ENCODE measurements at places on chromosomes 4 and X. TPM values are rescaled to one million over a fixed set of nuclear protein-coding genes. Genes with fewer than 3 reads are reported as not detected.

GRCh38 chr4:88137112-88137511, 21.3 kb downstream of the ABCG2 start:
- no peak for DNase-seq

GRCh38 chr4:41844327-41844726, 90.9 kb upstream of the TMEM33 start:
- no peak for DNase-seq

LEF1 gene
- 13.0 TPM for polyA plus RNA-seq

GRCh38 chr4:37268319-37268718, 23.8 kb downstream of the NWD2 start:
- DNase-seq: no peak

NDST3 gene
- not detected for polyA plus RNA-seq

DNA sequence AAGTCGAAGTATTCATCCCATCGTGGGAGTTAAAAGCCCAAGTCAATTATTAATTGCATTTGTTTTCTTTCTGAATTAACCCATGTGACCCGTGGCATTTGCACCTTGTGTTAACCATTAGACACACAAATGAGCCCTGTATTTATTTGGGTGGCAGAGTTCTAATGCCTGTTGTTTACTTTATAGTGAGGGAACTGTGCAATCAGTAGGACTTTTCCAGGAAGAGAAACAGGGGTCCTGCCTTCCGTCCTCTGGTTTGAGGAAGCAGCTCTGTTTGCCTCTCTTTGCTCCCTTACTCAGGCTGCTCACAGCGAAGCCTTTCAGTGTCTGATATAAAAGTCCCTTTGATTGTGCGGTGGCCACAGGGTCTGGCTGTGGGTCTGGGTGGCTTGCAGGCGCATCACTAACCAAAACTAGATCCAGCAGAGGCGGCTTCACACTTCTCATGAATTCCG, 263.6 kb downstream of the PTTG2 start:
- no peak for DNase-seq

- no peak for DNase-seq
Measured at GRCh38 chrX:456551-457291, 70.0 kb upstream of the PPP2R3B start.

- DNase-seq: no peak
Measured at GRCh38 chr4:70681704-70682103, 6.6 kb upstream of the UTP3 start.

CCDC120 gene
- polyA plus RNA-seq: 4.2 TPM

DNA sequence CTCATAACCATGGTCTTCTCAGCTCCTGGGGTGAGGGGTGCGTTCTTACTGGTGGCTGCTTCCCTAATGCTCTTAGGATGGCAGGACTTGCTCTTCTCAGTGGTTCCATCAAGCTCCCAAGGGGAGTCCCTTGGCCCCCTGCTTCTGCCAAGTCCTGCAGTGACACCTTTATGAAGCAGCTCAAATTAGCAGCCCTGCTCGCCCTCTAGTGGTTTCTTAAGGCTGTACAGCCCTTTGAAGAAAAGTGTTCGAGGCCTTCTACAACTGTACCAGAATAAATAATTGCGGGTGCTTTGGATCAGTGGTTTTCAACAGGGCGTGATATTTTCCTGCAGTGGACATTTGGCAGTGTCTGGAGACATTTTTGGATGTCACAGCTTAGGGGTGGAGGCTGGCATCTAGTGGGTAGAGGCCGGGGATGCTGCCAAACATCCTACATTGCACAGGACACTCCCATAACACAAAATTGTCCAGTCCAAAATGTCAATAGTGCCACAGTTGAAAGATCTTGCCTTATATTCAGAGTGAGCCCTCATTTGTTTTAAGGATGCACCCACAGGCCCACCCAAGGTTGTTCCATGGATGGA, 204.7 kb upstream of the S100G start:
- DNase-seq: no peak

- no peak for DNase-seq
Measured at GRCh38 chr4:76252271-76252653, 741 bp downstream of the FAM47E start.

GRCh38 chr4:79209822-79210635, 115.8 kb downstream of the NAA11 start:
- no peak for DNase-seq

DNA sequence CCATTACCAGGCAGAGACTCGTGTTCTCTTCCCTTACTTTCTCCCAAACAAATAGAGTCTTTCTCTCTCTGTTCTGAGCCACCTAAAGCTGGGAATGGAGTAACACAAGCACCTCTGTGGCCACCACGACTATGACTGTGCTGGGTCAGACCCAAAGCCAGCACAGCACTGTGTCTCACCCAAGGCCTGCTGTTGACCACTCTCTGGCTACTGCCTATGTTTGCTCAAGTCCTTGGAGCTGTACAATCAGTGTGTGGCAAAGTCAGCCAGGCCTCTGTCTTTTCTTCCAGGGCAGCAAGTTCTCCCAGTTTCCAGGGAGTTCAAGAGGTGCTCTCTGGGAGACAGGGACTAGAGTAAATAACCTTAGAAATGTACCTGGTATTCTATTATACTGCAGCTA, 239.4 kb downstream of the FAM47A start:
- no peak for DNase-seq

DNA sequence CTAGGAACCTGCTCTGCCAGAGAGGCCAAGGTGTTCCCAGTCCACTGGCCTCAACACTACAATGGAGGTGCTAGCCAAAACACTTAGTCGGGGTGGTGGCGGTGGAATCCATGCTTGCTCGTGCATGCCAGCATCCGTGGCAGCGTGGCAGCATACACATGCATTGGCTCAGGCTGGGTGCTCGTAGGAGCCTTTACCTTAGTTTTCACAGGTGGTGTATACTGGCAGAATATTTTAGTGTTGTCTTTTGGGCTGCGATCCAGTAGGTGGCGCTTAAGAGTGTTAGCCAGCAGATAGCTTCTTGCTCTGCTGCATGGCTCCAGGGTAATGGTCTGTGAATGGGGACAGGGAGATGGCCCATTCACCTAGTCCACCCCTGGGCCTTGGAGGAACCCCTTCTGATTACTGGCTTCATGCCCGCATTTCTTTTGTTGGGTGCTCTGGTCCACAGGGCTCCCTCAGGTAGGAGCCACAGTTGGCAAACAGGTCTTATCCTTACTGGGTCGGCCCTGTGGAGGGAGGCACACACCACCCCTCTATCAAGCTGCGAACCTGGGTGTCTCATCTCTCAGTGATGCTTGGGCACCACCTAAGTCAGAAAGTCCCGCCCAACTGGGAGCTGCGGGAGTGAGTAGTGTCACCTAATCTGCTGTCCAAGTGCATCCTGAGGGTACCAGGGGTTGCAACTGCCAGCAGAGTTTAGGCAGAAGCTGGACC, 40.0 kb downstream of the RIPPLY1 start:
- no peak for DNase-seq

KLB gene
- polyA plus RNA-seq: 0.13 TPM

GRCh38 chr4:24922416-24922815, 9.6 kb upstream of the CCDC149 start:
- DNase-seq: no peak

GRCh38 chrX:56068274-56068758, 163.8 kb upstream of the KLF8 start:
- DNase-seq: no peak
